ENCODE measurements at places on chromosomes 2 and 18. TPM values are rescaled to one million over a fixed set of nuclear protein-coding genes. Genes with fewer than 3 reads are reported as not detected.
A peak's percentile ranks its signal among the peaks of the same experiment; 100 is the strongest.

ACMSD gene
- not detected for total RNA-seq

DNA sequence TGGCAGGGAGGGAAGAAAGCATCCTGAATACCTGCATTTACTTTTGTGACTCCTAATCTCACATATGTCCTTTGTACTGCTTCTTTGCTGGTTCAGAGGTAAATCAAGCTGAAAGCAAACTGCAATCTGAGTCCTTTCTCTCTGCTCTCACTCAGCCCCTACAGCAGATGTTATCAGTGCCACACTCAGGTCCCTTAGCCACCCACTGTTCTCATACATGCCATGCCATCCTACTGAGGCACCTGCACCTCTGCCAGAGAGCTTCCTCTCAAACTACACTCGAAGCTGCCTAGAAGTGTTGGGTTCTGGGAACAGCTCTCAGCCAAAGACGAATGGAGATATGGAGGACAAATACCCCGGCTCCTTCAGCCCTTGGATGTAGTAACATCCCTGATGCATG lies 244.5 kb downstream of the TXNL1 start:
- H3K27me3 ChIP-seq = no peaks in the 10 kb centered on the region
- H3K4me3 ChIP-seq = no peak overlapping the region
- no peak for DNase-seq
- no peaks in the 10 kb centered on the region for H3K36me3 ChIP-seq
- no peak overlapping the region for H3K27ac ChIP-seq

DNA sequence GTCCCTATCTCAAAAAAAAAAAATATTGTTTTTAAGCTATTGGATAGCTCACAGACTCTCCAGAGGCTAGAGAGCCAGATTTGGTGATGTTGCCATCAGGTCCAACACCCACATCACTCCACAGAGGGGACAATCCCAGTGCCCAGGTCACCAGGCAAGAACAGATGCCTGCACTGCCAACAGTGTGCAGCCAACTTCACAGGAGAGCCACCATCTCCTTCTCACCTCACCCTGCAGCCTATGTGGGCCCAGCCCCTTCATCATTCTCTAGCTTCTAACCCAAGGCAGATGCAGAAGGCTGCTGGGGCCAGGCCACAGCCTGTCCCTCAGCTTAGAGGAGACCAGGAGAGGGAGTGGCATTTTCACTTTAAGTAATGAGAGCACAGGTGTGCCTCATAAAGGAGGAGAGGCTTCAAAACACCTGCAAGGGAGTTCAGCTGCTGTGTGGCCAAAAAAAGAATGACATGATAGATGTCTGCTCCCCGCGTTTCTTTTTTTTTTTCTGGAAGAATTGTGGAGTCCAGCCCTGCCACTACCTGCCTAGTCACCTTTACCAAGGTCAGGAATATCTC lies 98.0 kb upstream of the ZSWIM2 start:
- DNase-seq = no peak
- H3K4me1 ChIP-seq = no peaks in the 10 kb centered on the region
- H3K36me3 ChIP-seq = no peaks in the 10 kb centered on the region
- H3K27me3 ChIP-seq = no peaks in the 10 kb centered on the region

CEBPZ gene
- 14.3 TPM for total RNA-seq

DNA sequence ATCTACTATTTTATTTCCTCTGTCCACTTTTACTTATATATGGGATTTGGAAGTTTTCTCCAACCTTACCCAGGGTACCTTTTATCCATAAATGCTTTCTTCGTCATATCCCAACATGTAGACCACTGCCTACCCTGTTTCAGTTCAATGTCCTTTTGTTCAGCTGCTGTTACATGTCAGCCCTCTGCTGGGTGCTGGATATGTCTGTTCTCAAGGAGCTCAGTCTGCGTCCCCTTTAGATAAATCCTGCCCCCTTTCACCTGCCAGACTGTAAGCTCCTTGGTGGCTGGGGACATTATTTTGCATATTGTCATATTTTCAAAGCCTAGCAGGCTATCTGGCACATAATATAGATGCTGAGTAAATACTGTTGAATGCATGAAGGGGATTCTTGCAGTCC lies 53.2 kb downstream of the NEMP2 start:
- H3K4me3 ChIP-seq = no peak overlapping the region
- DNase-seq = peak; percentile 17
- H3K4me1 ChIP-seq = no peaks in the 10 kb centered on the region

- H3K4me3 ChIP-seq = no peak overlapping the region
- no peak for DNase-seq
- peaks cover 25% of the 10 kb centered on the region for H3K4me1 ChIP-seq
- no peak overlapping the region for H3K27ac ChIP-seq
- peaks cover 23% of the 10 kb centered on the region for H3K27me3 ChIP-seq
Measured at GRCh38 chr2:46495231-46496030, 16.1 kb downstream of the TMEM247 start.

DNA sequence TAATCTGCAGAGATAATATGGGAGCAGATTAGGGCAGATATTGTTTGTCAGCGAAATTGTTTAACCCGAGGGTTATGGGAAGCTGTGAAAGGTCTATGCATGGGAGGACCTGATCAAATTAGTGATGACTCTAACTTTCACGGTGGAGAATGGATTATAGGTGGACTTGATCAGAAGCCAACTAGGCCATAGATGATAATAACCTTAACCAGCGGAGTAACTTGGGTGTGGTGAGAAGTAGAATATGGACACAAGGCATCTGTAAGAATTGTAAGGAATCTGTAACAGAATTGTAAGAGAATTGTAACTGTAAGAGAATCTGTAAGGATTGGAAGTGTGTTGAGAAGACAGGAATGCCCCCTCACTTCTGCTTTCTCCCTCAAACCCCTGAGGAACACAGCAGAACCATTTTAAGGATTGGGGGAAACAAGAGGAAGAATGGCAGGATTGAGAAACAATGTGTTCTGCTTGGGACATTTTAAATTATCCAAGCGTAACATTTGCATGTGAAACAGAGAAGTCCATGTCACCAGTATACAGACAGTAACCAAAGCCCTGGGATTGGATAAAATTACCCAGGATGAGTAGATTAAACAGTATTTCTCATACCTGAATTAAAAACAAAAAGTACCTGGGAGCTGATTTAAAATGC lies 14.9 kb upstream of the SLC39A10 start:
- no peak for DNase-seq
- H3K36me3 ChIP-seq = no peaks in the 10 kb centered on the region
- no peak overlapping the region for H3K4me3 ChIP-seq
- no peaks in the 10 kb centered on the region for H3K4me1 ChIP-seq
